ENCODE measurements at places on chromosomes 11 and 22. TPM values are rescaled to one million over a fixed set of nuclear protein-coding genes. Genes with fewer than 3 reads are reported as not detected.

The RFPL3 gene
- not detected for total RNA-seq

DNA sequence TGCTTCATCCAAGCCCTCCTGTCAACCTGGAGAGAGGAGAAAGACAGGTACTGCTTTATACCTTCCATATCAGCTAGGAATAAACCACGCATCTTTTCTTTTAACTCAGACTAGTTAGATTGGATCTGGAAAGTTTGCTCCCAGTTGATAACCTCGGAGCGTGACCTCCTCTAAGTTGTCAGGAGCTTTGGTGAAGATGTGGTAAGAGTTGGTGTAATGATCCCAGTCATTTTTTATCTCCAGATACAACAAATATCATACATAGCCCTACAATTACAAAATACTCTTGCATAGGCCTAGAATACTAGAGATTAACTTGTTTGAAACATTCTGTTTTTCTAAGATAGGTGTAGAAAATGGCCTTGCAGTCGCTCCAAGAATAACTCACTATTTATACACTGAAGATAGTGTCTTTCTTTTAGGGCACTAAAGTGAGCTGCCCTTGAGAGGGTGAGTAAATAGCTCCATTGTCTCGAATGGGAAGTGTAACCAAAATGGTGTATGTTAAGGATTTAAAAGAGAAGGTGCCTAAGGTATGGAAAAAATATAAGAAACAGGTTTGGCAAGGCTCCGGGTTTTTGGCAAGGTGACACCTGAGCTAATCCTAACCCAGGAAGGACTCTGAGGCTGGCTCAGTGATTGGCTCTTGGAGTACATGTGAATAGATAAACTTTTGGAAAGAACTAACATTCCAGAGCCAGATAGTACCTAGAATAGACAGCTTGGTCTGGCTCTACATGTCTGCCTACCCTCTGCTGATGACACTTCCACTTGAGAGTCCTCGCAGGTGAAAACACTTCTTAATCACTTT, 59.4 kb downstream of the GLYATL1 start:
- no peak for DNase-seq

- DNase-seq = no peak
Observed at GRCh38 chr22:36938028-36938425, 24.6 kb downstream of the CSF2RB start.

- DNase-seq = no peak
Observed at GRCh38 chr22:31248965-31249958, 37.2 kb downstream of the LIMK2 start.

DNA sequence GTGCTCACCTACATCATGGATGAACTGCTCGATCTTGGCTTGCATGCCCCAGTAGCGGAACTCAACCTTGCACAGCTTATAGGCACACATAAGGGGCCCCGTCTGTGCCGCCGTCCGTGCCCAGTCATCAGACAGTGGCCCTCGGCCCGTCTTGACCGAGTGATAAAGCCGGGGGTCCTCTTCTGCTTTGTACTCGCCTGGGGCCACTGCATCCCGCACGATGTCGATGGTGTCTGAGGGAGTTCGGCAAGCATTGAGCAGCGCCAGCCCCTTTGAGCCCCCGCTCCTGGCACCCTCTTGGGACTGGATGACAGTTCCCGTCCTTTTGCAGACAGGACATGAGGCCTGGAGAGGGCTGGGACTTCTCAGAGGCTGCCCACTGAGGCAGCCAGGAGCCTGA, 3.3 kb downstream of the PITPNM1 start:
- DNase-seq = no peak
